ENCODE measurements at places on chromosomes 12 and 14.

DNA sequence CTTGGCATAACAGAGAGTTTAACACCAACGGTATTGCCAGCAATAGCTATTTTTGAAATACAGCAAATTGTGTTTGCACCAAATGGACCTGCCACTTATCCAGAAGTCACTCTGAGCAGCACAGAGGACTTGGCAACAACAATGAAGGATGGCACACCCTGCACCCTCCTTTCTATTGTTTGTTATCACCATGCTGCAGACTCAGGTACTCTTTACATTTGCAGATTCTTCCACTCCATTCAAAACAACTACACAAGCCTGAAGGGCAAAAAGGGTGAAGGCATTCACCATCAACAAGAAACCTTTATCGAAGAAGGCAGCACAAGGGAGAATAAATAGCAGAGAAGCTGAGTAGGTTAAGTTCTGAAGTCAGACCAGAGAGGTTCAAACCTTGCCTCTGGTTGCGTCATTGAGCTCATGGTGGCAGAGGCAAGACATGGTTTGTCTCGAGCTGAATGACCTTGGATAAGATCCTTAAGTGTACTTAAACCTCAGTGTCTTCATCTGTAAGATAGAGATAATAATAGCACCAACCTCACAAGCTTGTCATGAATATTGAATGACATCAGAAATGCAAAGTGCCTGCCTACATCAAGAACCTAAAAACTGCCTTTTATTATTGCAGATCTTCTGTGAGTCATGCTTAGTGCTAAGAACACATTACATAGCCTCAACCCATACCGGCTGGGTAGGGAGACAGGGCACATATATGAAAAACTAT, 1.4 kb upstream of the ACSM4 start:
- DNase-seq, result no peak

GRCh38 chr12:104575442-104576186, 118.9 kb downstream of the CHST11 start:
- no peak for DNase-seq

GRCh38 chr14:38089123-38089522, 118.6 kb upstream of the SSTR1 start:
- DNase-seq, result no peak

DNA sequence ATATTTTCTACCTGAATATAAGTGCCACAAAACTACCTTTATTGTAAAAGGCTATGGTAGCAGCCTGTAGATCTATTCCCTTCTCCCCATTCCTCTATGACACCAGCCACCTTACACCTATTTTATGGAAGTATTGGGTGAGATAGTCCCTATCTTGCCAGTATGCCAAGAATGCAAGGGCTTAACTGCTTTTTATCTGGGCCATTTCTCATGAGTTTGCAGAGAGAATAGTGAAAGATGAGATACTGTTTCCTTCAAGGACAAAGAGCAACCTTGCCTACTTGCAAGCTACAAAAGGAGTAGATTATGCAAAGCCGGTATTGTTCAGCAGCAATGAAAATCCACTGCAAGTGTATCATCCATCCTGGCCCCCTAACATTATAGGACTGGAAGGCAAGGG, 1775.6 kb upstream of the SEL1L start:
- no peak for DNase-seq

DNA sequence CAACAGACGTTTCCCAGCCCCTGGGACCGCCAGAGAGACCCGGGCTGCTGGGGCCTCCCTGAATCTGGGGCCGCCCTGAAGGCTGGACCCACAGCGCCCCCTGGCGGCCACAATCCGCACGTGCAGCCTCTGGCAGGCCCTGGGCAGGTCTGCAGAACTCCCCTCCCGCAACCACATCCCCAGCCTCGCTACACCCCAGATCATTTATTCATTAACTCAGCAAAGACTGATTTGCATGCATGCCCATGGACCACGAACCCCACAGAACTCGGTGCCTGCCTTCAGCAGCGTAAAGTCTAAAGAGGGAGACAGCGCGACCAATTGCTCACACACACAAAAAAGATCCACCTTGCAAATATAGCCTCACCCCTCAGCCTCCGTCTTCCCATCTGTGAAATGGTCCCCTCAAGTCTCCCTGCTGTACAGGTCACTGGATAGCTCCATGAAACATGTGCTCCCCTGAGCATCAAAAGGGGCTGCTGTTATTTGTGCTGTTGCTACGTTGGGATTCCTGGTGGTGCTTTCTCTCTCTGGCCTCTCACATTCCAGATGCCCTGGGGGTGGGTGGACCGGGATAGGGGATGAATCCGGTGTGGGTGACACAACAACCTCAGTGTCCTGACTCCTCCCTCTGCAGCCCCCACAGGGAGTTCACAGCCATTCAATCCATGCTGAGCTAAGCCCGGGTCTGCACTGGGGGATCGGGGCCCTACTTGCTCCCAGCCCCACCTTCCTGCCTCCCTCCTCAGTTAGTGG, 96.4 kb downstream of the SCARB1 start:
- DNase-seq, result peak; percentile 75

DNA sequence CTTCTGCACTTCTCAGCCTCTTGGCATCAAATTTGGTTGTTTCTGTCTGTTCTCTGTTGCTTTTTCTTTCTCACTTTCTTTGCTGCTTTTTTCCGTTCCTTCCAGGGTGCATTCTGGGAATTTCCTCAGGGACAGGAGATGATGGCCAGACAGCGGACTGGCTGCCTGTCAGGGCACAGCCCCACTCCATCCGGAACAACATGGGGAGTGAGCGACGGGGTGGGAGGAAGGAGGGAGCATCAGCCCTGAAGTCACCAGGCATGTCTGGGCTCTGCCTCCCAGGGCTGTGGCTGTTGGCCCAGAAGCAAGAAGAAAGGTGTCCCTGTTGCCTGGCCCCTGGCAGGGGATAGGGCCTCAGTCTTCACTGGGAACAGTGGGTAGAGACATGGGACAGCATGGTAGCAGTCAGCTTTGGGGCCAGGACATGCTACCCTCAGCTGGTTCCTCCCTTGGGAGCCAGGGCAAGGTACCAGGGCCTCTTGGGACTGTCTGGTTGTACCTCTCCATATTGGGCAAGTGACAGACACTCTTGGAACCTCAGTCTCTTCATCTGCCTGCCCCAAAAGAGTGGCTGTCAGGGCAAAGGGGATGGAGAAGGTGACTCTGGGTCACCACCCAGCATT, 8.6 kb downstream of the PGF start:
- DNase-seq, result no peak

GRCh38 chr12:5689773-5690172, 255.3 kb downstream of the ANO2 start:
- no peak for DNase-seq

- DNase-seq, result no peak
Observed at GRCh38 chr12:89064780-89065179, 287.5 kb downstream of the DUSP6 start.

DNA sequence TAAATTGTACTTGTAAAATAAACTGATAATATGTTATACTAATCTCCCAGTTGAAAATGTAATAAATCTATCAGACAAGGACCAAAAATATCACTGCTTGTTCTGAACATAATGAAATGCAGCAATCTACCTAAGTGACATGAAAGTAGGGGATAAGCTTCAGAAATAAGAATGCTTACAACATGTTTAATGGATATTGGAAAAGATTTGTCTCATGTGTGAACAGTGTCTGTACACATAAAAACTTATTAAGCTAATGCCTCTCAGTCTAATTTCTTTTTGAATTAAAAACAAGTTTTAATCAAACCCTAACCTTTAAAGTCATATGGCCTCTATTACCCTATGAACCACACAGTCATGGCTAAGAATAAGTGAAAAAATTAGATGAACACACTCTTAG, 465.3 kb downstream of the MDGA2 start:
- no peak for DNase-seq

DNA sequence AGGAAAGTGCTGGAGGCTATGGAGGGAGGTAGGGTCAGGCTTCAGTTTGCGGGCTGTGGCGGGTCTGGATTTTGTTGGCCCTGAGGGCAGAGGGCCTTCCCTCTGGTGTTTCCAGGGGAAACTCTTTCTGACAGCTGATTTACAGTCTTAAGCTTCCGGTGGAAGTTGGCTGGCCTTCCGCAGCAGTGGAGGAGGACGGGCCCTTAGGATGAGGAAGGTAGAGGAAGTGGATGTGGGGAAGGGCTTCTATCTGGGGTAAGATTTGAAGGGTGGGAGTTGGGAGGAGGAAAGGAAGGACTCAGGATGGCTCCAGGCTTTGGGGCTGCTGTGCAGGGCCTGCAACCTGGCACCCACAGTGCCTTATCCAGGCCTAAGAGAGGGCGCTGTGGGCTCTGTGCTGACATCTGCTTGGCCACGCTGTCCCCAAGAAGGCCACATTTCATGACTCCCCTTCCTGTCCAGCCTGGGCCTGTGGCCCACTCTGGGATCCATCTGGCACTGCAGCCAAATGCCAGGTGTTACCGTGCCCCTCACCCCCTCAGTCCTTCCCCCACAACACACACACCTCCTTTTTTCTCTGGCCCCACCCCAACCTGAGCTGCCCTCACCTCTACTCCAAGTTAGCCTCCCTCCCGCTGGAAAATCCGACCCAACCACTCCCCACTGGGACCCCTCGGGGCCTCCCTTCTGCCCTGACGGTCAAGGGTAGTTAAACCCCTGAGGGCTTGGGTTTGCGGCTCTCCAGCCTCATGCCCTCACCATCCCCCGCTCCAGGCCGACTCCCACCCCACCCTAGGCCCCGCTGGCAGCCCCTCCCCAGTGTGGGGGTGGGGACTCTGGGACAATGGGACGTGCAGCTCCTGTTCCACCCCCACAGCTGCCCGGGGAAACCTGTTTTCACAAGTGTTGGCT, 7.7 kb upstream of the PPP1R13B start:
- DNase-seq, result no peak

DNA sequence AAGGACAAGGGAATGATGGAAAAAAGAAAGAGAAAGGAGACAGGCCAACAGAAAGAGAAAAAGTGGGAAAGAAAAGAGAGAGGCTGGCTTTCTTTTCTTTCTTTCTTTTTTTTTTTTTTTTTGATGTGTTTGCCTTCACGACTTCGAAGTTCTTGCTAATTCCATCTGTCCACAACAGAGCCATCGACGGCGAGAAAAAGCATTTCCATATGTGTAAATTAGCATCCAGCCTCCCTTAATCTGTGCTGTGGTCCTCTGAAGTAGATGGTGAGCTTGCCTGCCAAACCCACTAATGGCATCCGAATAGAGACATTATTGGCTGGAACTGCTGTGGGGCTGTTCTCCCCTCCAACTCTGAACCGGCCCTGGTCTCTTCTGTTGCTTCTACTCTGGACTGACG, 997.4 kb downstream of the BCL11B start:
- DNase-seq, result no peak

DNA sequence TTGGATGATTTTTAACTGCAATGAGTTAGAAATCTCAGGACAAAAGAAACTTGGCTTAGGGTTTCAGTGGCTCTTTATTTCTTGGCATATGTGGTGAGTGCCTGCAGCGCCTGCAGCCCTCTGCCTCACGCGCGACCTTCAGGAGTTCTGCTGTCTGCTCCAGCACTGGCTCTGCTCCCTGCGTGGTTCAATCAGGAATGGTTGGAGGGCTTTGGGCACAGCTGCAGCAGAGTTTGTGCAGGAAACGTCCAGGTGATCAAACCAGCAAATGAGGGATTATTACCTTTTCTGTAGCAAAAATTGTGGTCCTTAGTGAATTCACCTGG, 19.8 kb downstream of the PPM1H start:
- no peak for DNase-seq

DNA sequence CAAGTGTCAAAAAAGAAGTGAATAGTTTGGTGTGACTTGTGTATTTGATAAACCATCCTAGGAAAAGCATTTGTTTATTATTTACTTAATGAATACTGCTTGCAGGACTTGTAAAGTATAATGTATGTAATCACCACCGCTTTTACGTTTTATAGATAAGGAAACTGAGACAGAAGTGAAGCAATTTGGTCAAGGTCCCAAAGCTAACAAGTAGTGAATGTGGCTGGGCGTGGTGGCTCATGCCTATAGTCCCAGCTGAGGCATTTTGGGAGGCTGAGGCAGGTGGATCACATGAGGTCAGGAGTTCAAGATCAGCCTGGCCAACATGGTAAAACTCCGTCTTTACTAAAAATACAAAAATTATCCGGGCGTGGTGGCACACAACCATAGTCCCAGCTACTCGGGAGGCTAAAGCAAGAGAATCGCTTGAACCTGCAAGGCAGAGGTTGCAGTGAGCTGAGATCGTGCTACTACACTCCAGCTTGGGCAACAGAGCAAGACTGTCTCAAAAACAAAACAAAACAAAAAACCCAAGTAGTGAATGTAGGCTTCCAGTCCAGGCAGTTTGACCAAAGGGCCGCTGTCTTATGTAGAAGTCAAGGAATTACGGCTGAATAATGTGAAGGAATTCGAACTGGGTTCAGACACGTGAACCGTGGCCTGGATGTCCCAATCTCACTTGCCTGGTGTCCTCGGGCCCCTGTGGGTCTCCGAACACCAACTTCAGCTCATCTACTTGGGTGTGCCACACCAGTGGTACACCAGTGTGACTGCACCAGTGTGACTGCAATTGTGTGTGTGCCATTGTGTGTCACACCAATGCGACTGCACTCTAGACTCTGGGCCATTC, 88.3 kb upstream of the MED13L start:
- DNase-seq, result no peak

- no peak for DNase-seq
Observed at GRCh38 chr14:32339188-32339587, 10.1 kb downstream of the AKAP6 start.

GRCh38 chr14:90053044-90053443, 8.8 kb upstream of the KCNK13 start:
- DNase-seq, result no peak

- no peak for DNase-seq
Observed at GRCh38 chr12:59375633-59376032, 220.2 kb upstream of the SLC16A7 start.

DNA sequence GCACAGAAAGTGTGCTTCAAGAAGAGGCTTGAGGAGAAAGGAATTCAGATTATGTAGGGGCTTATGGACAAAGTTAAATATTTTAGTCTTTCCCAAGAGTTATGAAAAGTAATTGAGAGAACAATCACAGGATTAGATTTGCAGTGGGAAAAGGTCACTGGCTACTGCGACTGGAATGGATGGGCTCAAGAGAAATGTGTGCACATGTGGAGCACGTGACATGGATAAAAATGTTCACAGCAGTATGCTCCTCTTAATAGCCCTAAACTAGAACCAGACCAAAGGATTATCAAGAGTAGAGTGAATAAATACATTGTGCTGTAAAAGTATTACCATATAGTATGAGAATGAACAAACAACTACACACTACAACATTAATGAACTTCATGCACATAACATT, 78.1 kb downstream of the ABCD2 start:
- DNase-seq, result no peak

DNA sequence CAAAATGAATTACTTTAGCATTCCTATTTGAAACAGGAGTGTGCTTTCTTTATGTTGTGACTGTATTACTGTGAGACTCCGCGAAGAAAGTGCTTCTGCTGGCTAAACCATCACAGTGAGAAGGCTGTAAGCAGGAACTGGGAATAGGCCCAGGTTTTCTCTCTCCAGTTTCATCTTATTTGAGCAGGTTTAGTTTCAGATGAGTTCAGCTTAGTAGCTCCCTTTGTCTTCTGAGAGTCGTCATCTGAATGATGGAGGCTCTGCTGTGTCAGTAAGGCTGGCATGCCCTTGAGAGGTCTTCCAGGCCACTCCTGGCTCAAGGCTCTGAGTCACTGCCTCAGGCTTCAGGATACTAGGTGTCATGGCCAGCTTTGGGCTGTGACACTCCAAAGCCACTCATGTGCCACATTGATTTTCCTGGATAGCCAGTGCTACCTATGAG, 205.6 kb upstream of the RGS6 start:
- DNase-seq, result no peak
